Stimulated activated CD8-positive, alpha-beta memory T cell treated with anti-CD3 and anti-CD28 coated beads, Interleukin-15, amount 100 ng/mL, for 24 hours (primary cell): ENCODE measurements at places on chromosomes 13 and 19.

DNA sequence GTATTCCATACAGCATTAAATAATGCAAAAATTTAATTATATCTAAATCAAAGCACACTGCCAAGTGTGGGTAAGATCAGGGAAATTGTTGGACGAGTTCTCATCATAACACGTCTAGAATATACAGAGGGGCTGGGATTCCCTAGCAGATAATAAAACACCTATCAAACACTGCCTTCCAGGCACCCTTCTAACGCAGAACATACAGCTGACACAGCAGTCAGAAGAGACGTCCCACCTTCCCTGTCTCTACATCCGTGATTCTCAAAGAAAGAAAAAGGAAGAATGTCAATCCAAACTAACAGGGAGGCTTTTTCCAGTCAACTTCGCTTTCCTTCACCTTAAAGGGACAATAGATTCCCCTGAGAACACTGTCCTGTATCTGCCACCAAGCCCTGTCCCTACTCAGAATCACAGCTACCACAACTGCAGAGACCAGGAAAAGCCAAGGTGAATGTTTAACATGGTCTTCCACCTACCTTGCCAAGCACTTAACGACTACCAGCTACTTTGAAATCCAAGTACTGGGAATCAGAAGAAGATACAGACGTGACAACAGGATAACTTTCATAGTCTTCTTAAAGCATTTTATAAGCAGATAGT lies 38.5 kb downstream of the TBC1D4 start:
- no peak for DNase-seq

DNA sequence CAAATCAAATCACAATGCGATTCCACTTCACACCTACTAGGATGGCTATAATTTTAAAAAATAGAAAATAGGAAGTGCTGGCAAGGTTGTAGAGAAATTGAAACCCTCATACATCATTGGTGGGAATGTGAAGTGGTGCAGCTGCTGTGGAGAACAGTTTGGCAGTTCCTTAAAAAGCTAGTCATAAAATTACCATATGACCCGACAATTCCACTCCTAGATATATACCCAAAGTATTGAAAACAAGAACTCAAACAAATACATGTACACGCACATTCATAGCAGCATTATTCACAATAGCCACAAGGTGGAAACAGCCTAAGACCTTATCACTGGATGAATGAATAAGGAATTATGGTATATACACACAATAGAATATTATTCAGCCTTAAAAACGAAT lies 12.0 kb downstream of the HMGB1 start:
- DNase-seq, result no peak

- DNase-seq, result no peak
Observed at GRCh38 chr19:43610493-43610892, 1.4 kb upstream of the SRRM5 start.

GRCh38 chr13:94272038-94272437 lies 207.4 kb downstream of the DCT start:
- no peak for DNase-seq

GRCh38 chr13:41708713-41709112 lies 251.4 kb downstream of the RGCC start:
- no peak for DNase-seq

GRCh38 chr19:3176715-3177501 lies 1.7 kb upstream of the S1PR4 start:
- no peak for DNase-seq

GRCh38 chr13:99374994-99375737 lies 68.0 kb upstream of the GPR183 start:
- no peak for DNase-seq

DNA sequence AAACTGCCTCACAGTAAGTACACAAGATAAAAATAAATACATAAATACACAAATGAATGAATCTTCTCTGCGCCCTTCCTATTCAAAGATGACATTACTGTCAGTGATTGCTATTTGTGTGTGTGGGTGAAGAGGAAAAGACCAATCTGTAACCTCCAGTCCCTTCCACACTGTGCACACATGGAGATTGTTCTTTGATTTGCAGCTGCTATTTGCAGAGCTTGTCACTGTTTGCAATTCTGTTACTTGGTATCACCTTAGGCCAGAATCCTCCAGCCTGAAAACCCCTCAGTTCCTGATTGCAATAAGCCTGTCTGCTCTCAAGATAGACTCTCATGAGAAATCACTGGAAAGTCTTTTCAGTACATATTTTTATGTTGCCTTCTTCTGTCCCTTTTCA lies 1314.9 kb downstream of the PCDH9 start:
- DNase-seq, result no peak

GRCh38 chr13:42804244-42804874 lies 23.0 kb downstream of the FAM216B start:
- DNase-seq, result no peak

DNA sequence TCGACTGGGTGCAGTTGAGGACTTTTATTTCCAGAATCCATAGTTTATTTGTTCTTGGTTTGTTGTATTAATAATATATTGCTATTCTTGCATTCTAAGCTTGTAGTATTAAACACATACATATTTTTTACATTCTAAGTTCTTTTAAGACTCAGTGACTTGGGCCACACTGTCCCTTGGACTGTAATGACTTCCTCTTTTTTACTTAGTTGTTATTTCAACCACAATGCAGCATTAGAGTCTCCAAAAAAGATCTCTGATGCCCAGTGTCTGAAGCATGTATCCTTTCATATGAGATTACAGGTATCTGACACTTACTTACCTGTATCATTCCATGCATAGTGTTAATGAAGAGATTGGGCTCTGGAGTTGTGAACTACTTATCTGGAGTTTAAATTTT lies 864.9 kb upstream of the PCDH20 start:
- no peak for DNase-seq

DNA sequence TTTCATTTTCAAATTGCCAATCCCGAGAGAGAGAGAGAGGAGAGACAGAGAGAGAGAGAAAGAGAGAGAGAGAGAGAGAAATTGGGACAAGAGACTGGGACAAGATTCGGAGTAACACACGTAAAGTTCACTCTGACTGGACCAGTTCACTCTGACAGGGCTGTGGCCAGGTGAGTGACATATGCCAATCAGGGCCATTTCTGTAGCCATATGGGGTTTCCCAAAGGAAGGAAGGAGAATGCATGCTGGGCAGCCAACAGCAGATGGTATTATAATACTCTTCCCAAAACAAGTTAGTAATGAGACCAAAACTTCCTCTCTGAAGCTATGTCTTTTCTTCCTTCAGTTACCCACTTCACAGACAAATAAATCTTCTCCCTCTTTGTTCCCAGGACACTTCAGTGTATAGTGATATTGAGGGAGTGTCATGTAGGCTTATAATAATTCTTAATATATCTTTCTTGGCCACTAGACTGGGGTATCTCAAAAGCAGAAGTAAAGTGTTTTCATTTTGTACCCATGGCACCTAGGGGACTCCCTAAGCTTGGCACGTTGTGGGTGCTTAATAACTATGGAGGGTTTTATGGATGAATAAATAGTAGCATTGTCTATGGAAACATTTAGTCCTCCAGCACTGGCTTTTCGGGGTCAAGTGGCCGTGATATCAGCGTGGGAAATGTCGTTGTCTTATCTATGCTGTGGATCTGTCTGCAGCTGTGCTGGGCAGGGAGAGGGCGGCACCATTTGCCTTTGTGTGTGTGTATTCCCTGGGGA lies 51.6 kb downstream of the SERP2 start:
- no peak for DNase-seq

DNA sequence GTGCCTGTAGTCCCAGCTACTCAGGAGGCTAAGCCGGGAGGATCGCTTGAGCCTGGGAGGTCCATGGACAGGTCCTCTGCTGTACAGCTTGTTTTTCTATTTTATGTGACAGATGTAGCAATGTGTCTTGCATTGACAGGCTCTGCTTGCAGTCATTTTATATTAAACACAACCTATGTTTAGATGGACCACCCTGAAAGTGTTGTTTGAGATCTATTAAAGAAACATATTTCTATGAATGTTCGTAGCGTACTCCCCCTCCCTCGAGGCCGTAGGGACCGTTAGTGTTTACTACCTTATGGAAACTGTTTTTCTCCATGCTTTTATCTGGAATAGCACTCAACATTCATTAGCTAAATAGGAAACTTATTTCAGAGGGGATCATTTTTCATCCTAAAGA lies 64.9 kb upstream of the RNF113B start:
- no peak for DNase-seq
